ENCODE measurements at places on chromosomes 7 and 10. TPM values are rescaled to one million over a fixed set of nuclear protein-coding genes. Genes with fewer than 3 reads are reported as not detected.

Gene CYP2C19
- not detected for total RNA-seq

GRCh38 chr10:96584035-96584434 is 2.8 kb downstream of the TM9SF3 start:
- DNase-seq: no peak

- DNase-seq: no peak
These were observed 182.2 kb downstream of the HTR7 start for GRCh38 chr10:90675621-90676020.

DNA sequence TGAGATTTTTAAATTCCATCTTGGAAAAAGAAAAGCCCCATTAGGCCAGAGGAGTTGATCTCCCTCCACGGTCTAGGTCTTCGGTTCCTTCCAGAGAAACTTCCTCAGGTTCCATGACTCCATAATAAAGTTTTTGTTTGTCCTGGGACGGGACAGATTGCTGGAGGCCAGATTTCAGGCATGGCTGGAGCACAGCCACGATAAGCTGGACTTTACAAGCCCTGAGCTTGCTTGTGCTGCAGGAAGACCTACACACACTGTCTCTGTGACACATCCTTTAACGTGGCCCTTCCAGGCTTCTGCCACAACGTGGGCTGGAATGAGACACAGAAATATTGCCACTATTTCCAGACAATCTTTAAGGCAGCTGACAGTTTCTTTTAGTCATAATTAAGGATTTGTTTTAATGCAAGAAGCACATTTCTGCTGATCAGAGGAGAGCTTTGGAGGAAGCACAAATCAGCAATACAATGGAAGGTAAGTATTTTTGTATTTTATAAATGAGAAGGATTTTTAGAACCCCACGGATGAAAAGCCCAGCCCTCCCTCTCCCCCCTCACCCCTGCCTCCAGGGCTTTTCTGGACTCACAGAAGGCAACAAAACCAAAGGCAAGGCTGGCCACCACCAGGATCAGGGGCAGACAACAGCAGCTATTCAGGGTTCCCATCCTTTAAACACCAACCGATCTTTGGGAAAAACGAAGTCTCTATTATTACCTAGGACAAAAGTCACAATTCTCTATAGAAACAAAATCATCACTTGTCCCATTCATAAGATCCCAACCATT is 6.5 kb downstream of the CTBP2 start:
- DNase-seq: no peak

DNA sequence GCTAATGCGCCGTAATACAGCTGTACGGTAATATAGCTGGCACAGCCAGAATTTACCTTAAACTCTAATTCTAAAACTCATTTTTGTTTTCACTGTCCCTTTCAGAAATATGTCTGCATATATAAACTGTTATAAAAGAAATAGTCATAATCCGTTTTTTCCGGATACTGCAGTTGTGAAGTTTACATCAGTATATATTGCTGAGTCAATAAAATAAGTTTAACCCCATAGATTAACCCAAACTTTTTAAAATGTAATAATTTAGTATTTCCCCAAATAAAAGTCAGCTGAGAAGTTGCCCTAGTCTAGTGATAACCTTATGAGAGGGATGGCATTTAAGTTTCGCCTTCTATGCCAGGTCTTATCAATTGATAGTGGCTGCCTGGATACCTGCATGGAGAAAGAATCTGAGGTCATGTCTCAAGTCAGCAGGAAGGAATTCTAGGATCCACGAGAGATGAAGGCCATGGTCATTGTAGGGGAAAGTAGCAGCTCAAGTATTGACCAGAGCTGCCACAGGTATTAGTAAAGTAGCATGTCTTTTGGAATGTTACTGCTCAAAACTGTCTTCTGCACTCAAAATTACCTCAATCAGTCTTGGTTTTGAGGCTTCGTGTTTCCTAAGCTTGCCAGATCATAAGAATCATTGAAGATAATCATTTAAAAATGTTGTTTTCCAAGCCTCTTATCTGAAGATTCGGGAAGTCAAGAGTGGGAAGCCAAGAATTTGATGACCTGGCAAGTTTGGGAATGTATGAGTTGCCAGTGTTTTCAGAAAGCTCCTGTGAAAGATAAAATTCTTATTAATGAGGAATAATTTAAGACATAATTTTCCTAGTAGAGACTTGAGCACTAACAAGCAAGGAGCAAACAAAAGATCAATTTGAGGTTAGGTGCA is 10.8 kb downstream of the PRPS1L1 start:
- DNase-seq: no peak

- no peak for DNase-seq
These were observed 89.6 kb downstream of the USP6NL start for GRCh38 chr10:11521860-11522259.

GRCh38 chr10:103869336-103869735 is 14.0 kb upstream of the SH3PXD2A start:
- DNase-seq: no peak

DNA sequence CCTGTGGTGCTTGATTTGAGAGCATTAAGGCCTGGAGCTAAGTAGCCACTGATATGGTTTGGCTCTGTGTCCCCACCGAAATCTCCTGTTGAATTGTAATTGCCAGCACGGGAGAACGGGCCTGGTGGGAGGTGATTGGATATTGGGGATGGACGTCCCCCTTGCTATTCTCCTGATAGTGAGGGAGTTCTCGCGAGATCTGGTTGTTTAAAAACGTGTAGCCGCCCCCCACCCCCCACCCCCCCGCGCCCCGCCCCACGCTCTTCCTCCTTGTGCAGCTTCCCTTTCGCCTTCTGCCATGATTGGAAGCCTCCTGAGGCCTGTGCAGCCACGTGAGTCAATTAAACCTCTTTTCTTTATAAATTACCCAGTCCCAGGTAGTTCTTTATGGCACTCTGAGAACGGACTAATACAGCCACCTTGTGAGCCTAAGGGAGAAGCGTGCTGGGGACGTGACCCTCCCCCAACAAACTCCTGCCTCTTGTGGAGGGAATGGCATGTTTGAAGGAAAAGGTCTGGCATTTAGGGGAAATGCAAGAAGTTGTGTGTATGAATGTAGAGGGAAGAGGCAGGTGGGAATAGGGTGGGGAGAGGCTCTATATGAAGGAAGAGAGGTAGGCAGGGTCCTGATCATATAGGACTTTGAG is 118.0 kb upstream of the KMT2C start:
- no peak for DNase-seq

DNA sequence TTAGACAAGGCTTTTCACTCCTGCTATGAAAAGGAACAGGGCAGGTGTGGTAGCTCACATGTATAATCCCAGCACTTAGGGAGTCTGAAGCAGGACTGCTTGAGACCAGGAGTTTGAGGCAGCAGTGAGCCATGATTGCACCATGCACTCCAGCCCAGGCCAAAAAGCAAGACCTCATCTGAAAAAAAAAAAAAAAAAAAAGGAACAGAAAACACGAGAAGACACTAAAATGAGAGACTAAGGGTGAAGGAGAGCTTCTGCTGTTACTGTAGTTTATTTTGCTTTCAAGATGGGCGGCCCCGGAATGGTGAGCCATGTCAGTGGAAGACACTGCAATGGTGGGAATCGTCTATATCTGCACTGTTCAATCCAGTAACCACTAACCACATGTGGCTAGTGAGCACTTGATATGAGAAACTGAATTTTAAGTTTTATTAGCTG is 9.9 kb downstream of the PIP4K2A start:
- no peak for DNase-seq

GRCh38 chr7:46507560-46507959 is 586.5 kb upstream of the IGFBP3 start:
- no peak for DNase-seq

Gene SLC18A2
- 0.72 TPM for total RNA-seq

DNA sequence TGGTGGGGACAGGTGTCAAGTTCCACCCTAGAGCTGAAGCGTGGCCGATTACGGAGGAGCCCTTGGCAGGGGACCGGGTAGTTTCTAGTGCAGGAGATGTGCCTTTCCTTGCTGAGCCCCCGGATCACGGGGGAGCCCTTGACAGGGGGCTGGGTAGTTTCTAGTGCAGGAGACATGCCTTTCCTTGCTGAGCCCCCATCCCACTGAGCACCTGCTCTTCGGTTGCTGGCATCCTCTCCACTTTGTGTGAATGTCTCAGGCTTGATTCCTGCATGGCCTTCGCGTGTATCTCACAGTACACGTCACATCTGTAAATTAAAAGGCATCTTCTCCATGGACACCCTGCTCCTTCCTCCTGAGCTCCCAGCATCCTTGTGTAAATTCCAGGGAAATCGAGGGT is 263.5 kb downstream of the ADARB2 start:
- no peak for DNase-seq

Gene SGMS1
- 40.2 TPM for total RNA-seq

GRCh38 chr10:9505546-9505945 is 1451.1 kb downstream of the GATA3 start:
- DNase-seq: no peak

DNA sequence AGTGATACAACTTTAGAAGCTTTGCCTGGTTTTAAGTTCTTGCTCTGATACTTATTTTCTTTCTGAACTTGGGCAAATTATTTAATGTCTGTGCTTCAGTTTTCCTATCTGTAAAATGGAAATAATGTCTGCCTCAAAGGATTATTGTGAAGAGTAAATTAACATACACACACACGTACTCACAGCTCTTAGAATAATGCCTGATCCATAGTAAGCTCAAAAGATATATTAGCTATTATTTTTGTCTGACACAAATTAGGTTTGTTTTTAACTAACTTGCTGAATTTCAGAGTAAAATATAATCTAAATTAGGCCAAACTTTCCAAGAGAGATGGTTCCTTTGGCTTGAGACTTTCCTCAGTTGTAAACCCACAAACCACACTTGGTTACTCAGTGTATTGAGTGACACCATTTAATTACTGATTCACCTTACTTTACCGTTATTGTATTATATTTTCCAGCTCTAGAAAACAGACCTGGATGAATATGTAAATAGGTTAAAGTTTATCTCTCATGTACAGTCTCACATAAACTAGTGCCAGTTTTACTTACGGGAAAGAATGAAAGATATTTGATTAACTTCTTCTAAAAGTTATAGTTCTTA is 50.4 kb downstream of the VTI1A start:
- no peak for DNase-seq

DNA sequence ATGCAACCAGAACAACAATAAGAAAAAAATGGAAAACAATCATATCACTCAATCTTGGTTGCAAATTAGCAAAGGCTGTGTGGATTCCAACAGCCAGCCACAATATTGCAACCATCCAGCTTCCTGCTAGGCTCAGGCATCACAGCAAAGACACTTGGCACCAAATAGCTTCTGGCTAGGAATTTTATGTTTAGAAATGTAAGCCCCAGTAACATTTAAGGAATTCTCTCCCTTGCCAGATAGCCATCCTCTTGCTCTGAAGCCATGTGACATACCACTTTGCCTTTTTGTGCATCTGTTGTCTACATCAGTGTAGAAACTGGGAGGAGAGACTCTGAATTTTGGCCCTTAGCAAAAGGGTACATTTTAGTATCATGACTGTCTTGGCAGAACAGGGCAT is 22.2 kb downstream of the MKX start:
- DNase-seq: no peak

Gene ATOH7
- total RNA-seq: 0.58 TPM

DNA sequence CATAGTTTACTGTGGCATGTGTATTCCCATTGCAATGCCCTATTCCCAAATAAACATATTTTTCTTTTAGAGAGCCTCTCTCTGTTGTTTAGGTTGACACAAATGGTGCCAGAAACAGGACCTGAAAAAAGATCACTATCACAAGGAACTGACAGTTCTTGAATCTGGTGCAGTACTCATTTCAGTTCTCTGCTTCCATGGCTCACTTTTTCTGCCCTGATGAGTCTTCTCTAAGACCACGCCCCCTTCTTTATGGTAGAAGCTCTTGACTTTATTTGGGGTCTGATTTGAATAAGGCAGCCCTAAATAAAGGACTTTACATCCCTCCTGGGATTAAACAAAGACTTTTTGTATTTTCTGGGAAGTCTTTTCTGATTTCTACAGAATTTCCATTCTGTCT is 3.5 kb upstream of the CCDC126 start:
- DNase-seq: no peak

DNA sequence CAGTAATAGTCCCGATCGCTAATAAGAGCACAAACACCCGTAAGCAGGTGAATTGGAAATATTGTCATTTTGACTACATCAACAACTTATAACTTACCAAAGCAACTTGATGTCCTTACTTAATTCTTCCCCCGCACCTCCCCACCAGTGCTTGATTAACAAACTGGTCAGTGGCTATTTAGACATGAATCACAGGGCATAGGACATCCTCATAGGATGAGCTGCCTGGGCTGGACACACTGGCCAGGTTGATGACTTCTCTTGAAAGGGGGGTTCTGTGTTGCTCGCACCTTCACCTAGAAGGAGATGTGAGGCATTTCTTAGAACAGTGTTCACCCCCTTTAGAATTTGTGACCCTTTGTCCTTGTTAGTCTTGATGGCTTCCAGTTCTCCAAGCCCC is 163.2 kb downstream of the TCF7L2 start:
- DNase-seq: no peak

Measured in epithelial cell of proximal tubule (primary cell).